ACHN (cell line): ENCODE measurements at places on chromosomes 5 and 9.

- DNase-seq = no peak
These were observed 241.1 kb upstream of the ATP10B start for GRCh38 chr5:161093100-161093499.

DNA sequence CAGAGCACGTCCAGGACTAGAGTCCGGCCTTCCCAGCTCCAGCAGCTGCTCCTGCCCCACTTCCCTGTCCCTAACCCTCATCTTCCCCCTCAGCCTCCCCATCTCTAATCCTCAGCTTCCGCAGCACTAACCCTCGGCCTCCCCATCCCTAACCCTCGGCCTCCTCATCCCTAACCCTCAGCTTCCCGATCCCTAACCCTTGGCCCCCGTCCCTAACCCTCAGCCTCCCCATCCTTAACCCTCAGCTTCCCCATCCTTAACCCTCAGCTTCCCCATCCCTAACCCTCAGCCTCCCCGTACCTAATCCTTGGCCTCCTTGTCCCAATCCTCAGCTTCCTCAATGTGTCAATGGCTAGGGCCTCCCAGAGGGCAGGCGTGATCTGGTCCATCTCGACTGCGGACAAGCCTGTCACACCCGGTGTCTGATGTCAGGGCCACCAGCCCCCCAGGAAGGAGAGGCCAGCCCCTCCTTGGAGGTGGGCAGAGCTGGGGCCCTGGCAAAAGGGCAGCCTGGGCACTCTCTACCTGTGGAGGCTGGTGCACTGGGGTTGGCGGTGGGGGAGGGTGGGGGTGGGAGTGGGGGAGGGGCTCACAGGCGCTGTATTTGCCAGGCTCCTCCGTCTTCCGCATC lies 1.4 kb downstream of the OBP2B start:
- DNase-seq = no peak

GRCh38 chr9:137446851-137447471 lies 5.8 kb upstream of the ENTPD8 start:
- DNase-seq = no peak

DNA sequence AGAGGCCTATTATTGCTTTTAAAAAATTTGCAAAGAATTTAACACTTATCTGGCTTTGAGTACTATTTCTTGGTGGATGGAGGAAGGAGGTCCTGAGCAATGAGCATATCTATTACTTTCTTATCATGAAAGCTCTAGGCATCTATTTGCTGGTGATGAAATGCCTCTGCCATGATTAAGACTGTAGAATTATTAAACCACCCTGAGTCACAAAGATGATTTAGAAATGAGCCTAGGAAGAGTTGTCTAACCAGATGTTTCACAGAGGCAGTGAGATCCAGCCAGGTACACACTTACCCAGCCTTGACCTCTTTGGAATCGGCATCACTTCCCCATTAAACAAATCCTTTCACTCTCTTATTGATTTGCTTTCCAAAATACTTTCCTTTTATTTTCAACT lies 304.4 kb upstream of the KIF2A start:
- peak; percentile 1 for DNase-seq

DNA sequence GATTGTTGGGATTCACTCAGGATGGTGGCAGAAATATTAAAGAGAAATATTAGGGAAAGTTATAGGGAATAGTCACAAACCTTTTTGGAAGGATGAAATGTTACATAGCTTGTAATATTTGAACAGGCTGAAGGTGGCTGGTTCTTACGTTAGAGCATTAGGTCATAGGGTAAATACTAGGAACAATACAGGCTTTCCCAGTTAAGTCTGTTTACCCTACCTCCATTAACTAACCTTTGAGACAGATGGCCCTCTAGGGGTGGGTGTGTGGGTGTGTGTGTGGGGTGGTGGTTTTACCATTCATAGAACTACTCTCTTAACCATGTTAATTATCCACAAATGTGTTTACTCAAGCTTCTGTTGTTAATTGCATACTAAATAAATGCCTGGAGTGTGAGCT lies 94.3 kb upstream of the STK32A start:
- DNase-seq = no peak

DNA sequence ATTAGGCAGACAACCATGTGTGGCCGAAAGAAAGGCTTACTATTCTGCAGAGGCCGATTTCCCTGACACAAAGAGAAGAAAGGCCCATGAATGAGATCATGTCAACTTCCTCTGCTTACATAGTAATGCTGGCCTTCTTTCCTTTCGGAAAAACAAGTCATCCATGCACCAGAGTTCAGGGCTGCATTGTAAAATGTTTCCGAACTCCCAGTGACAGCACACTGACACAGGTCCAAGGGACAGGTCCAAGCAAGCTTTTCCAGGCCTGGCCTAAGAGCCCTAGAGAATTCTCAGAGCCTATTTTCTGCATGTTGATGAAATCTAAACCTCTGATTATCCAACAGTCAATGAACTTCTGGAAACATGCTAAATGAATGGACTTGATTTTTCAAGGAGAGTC lies 140.9 kb downstream of the ZNF608 start:
- no peak for DNase-seq

GRCh38 chr5:57280853-57281252 lies 107.0 kb downstream of the GPBP1 start:
- DNase-seq = no peak

GRCh38 chr9:72788966-72789735 lies 163.7 kb downstream of the ALDH1A1 start:
- DNase-seq = no peak

- no peak for DNase-seq
These were observed 3.2 kb upstream of the GPR107 start for GRCh38 chr9:130050462-130050861.

- DNase-seq = no peak
These were observed 2.9 kb upstream of the CAVIN4 start for GRCh38 chr9:100575006-100575405.

DNA sequence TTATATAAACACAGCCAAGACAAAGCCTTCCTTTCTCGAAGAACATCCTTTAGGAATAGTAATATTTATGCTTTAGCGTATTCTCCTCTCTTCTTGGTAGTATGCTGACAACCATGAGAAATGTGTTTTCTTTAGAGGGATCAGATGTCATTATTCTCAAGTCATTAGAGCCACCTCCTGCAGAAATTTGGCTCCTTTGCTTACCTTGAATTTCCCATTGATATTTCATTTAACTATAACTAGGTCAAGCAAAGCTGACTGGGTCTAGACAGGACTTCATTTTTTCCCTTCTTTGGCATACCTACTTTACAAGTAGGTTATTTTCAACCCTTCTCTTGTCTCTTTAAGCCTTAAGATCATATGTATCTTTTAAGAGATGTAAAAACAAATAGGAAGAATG lies 50.3 kb downstream of the SPATA31D1 start:
- DNase-seq = no peak

- no peak for DNase-seq
These were observed 176.7 kb upstream of the FGF10 start for GRCh38 chr5:44565902-44566301.
